ENCODE measurements at places on chromosomes 5 and 9.

- DNase-seq, result no peak
Measured at GRCh38 chr9:88326936-88327335, 61.3 kb upstream of the SPIN1 start.

GRCh38 chr5:6759401-6759800, 46.2 kb downstream of the TENT4A start:
- no peak for DNase-seq

DNA sequence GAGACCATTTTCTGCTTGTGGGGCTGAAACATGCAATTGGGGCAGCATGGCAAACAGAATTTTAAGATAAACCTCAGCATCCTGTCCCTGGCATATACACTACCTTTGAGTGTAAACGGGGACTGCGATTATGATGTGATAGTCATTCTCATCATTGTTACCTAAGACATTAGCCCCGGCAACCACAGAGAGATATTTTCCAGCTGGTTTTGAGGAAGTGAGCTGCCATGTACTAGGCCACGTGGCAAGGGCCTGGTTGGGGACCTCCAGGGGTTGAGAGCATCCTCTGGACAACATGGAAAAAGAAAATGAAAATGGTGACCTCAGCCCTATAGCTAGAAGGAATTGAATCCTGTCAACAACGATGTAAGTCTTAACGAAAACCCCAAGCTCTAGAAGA, 623.6 kb upstream of the CDH18 start:
- no peak for DNase-seq

- DNase-seq, result peak; percentile 63
Measured at GRCh38 chr9:33225319-33226147, 14.4 kb upstream of the SPINK4 start.

GRCh38 chr5:74630453-74631066, 10.0 kb downstream of the ENC1 start:
- peak; percentile 78 for DNase-seq

- no peak for DNase-seq
Measured at GRCh38 chr5:96952118-96952750, 16.4 kb downstream of the LNPEP start.

DNA sequence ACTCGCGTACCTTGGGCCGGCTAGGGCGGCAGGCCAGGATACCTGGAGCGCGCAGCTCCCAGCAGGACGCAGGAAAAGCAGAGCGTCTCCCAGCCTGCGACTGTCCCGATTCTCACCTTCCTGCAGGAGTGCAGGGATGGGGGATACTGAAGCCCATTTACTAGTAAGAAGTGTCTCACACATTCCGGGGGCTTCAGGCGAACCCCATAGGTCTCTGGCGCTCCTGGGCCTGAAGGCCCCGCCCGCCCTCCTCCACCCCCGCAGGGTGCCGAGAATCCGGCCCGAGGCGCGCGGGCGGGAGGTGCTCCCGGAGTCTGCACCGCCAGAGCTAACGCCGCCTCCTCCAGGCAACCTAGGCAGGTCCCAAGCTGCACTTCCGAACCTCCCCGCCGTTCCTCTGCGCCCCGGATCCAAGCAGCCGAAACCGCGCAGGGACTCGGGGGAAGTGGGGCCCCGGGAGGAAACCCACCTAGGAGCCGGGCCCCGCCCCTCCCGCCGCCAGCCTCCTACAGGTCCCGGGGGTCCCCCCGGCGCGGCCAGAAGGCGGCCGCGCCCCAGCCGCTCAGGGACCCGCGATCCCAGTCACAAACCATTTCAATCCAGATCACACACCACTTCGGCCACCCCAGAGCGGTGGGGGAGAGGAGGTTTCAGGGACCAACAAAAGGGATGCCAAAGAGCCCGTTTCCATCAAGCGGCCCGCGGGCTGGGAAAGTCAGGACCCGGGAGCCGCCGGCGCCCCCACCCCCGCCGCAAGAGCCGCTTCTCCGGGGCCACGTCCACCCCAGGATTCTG, 1.2 kb downstream of the ROR2 start:
- DNase-seq, result peak; percentile 64

GRCh38 chr5:151125421-151125820, 32.2 kb downstream of the ANXA6 start:
- no peak for DNase-seq

- no peak for DNase-seq
Measured at GRCh38 chr5:61000887-61001286, 55.9 kb downstream of the NDUFAF2 start.

DNA sequence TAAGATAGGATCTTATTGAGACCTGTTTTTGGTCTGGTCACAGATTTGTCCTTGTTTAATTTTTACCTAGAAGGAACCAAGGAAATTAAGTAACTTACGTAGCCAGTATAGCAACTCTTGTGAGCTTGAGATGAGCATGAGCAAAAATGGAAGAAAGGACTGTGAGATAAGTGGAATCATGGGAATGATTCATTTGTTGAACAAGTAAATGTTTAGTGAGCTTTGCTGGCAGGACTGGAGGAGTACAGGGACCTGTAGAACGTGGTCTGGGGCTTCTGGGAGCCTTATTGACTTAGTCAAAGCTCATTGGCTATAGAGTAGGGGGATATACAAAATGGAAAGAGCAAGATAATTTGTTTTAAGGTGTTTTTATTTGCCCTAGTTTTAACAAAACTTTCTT, 3.0 kb downstream of the RAD23B start:
- DNase-seq, result no peak

- DNase-seq, result peak; percentile 37
Measured at GRCh38 chr5:127206320-127207113, 84.1 kb upstream of the MEGF10 start.

DNA sequence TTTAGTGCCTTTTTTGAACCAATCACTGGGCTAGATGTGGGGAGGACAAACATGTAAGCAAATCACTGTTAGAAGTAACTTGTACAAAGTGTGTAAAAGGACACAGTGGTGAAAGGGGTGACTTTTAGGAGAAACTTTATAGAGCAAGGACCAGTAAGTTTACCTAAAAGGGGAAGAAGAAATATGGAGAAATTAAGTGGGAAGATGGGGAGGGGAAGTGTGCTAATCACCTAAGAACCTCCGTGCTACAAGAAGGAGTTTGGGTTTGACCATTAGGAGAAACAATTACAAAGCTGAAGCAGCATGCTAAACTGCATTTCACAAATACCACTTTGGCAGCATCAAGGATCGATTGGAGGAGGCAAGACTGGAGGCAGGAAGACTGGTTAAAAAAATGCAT, 17.3 kb downstream of the ITGA1 start:
- no peak for DNase-seq

GRCh38 chr9:84471816-84472215, 131.3 kb upstream of the SLC28A3 start:
- DNase-seq, result no peak

DNA sequence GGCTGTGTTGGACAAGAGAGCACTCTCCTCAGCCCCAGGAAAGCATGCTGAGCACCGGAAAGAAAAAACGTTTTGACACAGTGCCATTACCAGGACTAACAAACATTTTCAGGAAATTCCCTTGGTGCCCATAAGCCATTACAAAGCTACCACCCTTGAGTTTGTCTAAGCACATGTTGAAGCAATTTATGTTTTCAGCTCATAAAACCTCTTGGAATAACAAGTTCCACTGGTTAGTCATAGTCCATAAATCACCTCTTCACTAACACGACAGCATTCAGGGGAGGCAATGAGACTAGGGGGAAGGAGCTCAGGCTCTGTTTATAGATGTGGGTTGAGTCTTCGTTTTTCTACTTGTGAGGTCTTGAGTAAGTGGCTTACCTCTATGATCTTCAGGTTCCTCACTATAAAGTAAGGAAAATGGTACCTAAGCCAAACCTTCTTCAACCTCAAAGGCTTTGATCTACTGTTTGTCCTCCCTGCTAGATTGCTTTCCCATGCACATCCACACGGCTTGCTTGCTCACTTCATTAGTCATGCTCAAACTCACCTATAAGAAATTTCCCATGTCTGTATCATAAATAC, 65.4 kb downstream of the DRD1 start:
- no peak for DNase-seq

DNA sequence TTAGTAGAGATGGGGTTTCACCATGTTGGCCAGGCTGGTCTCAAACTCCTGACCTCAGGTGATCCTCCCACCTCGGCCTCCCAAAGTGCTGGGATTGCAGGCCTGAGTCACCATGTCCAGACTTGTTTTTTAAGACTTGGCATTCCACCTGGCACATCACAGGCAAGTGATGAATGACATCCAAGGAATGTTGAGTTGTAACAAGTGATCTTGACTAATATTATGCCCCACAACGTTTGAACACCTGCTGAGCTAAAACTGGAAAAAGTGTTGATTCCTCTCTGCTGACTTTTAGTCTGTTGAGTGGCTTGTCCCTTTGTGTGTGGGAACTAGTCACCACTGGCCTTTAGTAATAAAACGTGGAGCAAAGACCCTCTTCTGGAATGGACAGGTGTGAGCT, 54.6 kb downstream of the SUB1 start:
- no peak for DNase-seq

- no peak for DNase-seq
Measured at GRCh38 chr5:74288448-74289108, 351.9 kb downstream of the ENC1 start.

DNA sequence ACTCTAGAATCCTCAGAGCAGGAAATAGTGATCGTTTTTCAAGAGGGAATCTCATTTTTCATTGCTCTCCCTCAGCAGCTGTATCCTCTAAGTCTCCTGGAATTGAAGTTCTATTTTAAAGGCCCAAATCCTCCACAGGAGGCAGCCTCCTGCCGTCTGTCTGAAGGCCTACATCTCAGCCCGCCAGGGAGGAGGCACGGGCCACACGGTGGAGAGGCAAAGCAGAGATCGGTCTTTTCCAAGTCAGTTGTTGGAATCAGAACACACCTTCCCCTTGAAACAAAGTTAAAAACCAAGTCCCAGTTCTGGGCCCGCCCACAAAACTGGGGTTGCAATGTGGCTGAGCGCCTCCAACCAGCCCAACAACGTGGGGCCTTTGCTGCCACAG, 68.7 kb downstream of the RAPGEF1 start:
- DNase-seq, result no peak

GRCh38 chr9:70868661-70869652, 252.5 kb downstream of the TRPM3 start:
- DNase-seq, result no peak

DNA sequence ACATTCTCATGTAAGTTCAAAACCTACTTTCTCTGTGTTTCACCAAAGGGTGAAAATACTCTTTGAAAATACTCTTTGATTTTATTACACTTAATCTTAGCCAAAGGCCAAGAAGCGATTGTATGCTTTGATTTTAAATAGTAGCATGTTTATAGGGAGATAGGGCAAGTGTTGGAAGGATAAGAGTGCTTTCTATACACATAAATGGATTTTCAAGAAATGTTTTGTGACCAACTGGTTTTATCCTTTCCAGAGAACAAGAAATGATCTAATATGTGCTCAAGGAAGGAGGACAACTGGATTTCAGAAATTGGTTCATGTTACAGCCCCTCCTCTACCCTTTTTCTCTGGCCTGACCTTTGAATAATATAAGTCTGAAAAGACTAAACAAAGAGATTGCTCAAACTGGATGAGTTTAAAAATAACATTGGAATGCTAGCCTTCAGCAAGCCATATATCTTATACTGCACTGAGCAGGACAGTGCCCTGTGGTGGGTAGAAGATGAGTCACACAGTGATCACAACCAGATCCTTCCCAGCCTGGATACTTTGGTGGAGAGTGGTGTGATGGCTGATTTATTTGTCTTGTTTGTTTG, 13.1 kb downstream of the PALM2AKAP2 start:
- peak; percentile 90 for DNase-seq

- peak; percentile 30 for DNase-seq
Measured at GRCh38 chr5:43711496-43711895, 108.5 kb downstream of the NNT start.

DNA sequence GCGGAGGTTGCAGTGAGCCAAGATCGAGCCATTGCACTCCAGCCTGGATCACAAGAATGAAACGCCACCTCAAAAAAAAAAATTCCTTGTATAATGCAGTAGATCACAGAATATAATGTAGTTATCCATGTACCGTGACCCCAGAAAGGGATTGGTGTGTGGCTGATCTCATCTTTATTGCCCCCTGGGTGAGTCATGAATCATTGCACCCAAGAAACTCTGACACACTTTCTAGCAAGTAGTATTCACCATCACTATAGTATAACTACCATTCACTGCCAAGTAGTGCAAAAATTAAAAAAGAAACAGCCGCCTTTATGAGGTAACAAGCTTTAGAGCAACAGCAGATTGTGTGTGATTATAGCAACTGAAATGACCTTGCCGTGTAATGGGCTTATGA, 23.7 kb upstream of the ANKH start:
- DNase-seq, result no peak

DNA sequence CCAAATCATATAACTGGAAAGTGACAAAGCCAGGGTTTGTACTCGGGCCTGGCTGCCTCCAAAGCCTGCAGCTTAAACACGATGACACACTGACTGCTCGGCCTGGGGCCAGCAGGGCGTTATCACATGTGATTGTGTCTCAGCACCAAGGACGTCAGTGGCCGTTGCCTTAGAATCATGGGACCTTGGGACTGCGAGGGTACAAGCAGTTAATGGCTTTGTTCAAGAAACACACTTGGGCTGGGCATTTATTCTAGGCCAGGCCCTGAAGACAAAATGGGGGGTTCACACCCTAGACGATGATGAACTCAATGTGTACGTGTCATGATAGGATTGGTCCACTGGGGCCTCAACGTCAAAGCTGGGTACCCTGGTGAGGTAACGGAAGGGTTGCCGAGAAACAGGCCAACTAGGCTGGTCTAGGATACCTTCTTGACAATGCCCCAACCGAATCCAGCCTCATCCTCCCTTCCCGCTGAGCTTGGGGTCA, 13.0 kb downstream of the SH3PXD2B start:
- no peak for DNase-seq

- DNase-seq, result peak; percentile 44
Measured at GRCh38 chr5:138148811-138149210, 9.6 kb upstream of the NME5 start.

GRCh38 chr5:94473936-94474335, 144.5 kb downstream of the KIAA0825 start:
- peak; percentile 7 for DNase-seq

DNA sequence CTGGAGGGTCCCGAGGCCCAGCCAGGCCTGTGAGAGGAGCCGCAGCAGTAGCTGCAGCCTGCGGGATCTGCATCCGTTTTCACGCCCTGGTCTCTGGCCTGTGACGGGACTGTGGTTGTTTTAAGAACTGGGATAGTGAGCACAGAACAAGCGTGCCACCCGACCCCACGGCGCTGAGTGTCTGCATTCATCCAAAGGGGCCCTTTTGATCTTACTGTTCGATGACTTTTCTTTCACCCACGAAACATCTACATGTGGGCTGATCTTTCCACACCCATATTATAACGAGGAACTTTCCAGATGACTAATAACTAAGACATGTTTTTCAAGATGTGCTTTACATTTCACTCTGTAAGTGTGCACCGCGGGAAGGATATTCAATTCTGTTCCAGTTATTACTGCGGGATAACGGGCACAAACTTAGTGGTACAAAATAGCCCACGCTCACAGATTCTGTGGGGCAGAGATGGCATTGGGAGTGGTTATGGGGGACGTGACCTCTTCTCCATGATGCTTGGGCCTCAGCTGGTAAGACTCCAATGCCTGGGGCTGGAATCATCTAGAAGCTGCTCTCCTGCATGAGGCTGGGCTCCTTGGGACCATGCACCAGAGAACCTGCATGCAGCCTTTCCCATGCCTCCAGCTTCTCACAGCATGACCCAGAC, 165.0 kb downstream of the SYK start:
- DNase-seq, result peak; percentile 48

Measured in AG20443 (cell line).